ENCODE measurements at places on chromosomes 16 and 17. TPM values are rescaled to one million over a fixed set of nuclear protein-coding genes. Genes with fewer than 3 reads are reported as not detected.

GRCh38 chr17:81967533-81968395 lies 6.8 kb upstream of the NOTUM start:
- H3K4me1 ChIP-seq = peaks cover 23% of the 10 kb centered on the region
- peak; percentile 72 for DNase-seq
- H3K36me3 ChIP-seq = no peaks in the 10 kb centered on the region
- peak overlapping the region; percentile 54 for H3K4me3 ChIP-seq
- no peak overlapping the region for H3K27ac ChIP-seq

DNA sequence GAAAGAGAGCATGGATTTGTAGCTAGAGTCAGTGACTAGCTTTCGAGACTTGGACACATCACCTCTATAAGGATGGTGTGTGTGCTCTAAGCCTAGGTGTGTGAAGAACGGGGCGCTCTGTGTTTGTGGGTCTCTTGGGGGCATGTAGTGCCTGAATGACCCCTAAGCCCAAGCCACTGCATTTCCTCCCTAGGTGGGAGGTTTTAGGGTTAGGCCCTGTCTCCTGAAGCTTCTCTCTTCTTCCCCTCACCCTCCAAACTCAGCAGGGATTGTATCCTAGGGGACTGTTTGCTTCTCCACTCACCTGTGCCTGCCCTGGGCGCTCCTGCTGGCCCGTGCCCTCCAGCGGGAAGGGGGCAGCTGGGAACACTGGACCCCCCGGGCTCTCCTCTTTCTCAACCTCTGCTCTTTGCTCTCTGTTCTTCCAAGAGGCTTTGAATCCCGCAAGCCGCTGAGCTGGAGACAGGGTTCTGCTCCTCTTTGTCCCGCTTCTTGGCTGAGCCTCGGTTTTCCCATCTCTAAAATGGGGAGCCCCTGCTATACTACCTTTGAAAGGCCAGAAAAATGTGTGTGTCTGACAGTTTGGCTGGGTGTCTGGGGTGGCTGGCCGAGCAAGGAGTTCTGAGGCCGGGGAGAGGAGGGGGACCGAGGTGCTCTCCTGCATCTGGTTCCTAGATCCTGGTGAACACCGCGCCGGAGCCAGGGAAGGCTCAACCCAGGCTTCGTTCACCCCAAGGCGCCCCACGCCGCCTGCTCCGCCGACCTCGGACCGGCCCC lies 810 bp downstream of the CYGB start:
- H3K27me3 ChIP-seq = peaks cover 22% of the 10 kb centered on the region
- DNase-seq = no peak
- no peaks in the 10 kb centered on the region for H3K36me3 ChIP-seq
- no peak overlapping the region for H3K27ac ChIP-seq
- H3K4me1 ChIP-seq = no peaks in the 10 kb centered on the region

DNA sequence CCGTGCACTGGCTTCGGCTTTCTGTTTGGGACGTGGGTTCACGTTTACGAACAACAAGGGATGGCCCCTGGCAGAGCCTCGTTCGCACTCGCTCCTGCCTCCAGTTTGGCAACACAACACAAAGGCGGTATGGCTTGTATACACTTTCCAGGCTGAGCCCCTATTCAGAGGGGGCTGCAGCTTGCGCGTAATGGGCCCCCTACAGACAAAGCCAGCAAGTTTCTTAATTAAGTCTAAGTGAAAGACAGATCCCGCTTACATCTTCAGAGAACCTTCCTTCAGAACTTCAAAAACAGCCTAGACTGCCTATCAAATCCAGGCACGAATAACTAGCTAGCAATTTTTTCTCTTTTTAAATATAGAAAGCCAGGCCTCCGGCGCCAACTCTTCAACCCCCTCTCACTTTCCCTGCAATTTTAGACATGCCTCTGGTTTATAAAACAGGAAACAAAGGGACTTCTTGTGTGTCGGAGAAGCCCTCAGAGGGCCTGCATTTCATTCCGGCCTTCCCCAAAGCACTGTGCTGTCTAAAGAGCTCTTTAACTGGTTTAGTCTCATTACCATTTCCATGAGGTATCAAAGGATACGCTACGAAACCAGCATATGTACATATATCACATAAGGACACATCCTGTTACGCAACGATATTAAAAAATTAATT lies 244.9 kb downstream of the STX8 start:
- no peaks in the 10 kb centered on the region for H3K27me3 ChIP-seq
- no peak for DNase-seq
- H3K4me3 ChIP-seq = no peak overlapping the region
- no peak overlapping the region for H3K27ac ChIP-seq
- no peaks in the 10 kb centered on the region for H3K36me3 ChIP-seq

DNA sequence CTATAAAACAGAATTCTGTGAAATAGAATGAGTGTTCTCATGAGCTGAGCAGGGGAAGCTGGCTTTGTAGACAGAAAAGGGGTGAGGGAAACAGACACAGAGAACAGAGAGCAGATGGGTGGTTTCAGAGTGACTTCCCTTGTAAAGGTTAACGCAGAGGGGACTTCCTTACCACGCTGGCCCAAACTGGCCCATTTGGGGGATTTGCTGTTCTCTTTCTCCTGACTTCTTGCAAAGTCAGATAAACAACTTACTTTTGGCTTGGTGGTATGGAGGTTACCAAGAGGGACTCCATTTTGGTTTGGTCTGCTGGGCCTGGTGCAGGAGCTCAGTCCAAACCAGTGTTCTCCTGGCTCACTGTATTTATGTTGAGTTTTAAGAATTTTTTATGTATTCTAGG lies 48.4 kb downstream of the SEC14L1 start:
- no peak for DNase-seq
- peaks cover 9% of the 10 kb centered on the region for H3K36me3 ChIP-seq

DNA sequence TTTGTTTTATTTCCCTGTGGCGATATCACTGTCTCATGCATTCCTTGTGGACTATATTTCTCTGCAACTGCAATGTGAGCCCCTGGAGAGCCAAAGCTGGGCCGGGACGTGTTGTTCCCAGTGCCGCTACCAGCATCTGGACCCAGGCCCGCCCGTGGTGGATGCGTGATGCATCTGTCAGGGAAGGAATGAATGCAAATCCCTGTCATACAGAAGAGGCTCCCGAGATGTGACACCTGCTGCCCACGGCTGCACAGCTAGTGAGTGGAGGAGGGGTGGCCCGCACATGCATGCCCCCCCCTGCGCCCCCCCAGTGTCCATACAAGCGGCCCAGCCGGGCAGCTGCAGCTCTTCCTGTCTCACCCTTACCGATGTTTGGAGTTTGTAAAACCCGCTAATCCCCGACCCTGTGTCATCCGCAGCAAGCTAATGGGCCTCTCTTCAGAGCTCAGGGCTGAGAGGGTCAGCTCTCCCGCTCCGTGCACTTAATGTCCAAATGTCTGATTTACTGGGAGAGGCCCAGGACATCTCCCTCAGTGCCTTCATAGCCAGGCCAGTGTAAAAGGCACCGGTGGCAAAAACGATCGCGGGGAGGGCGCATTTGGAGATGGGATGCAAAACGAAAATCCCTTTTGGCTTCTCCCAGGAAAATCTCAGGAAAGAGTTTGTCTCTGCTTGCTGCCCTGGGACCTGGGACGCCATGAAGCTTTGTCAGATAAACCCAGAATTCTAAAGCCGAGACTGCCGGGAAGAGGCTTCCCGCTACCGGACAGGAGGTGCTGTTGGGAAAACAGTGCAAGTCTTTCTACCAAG lies 91.8 kb downstream of the FOXL1 start:
- DNase-seq = no peak
- no peak overlapping the region for H3K27ac ChIP-seq
- H3K4me1 ChIP-seq = peaks cover under 1% of the 10 kb centered on the region
- no peaks in the 10 kb centered on the region for H3K36me3 ChIP-seq
- H3K4me3 ChIP-seq = no peak overlapping the region

- no peaks in the 10 kb centered on the region for H3K36me3 ChIP-seq
- H3K4me3 ChIP-seq = no peak overlapping the region
- no peaks in the 10 kb centered on the region for H3K27me3 ChIP-seq
- H3K4me1 ChIP-seq = peaks cover 97% of the 10 kb centered on the region
- no peak overlapping the region for H3K27ac ChIP-seq
These were observed 41.7 kb downstream of the ANKRD11 start for GRCh38 chr16:89448656-89449055.

DNA sequence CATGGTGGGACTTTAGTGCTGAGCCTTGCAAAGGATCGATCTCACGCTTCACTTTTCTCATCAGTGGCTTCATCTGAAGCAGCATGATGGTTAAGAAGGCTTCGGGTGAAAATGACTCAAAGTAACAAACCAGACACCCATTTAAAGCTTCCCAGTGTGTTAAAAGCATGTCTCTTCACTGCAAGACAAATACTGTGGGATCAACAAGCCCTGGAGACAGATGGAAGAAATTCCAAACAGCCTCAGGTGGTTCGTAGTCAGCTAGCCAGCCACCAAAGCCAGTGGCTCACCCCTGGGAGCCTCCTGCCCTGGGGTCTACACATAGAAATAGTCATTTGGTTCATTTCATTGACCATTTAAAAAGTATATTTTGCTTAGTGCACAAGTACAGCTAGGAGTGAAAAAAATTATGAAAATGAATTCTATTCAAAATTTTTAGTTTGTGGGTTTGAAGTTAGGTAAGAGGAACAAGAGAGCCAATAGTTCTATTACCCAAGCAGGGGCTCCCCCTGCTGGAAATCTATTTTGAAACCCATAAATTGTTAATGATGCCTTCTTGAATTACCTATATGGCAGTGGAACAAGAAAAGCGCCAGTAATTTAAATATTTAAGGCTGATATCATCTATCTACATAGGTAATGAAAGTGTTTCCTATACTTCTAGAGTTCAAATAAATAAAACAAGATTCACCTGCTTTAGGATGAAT lies 51.6 kb downstream of the PMP22 start:
- no peak overlapping the region for H3K4me3 ChIP-seq
- H3K4me1 ChIP-seq = no peaks in the 10 kb centered on the region
- H3K36me3 ChIP-seq = no peaks in the 10 kb centered on the region
- H3K27ac ChIP-seq = no peak overlapping the region
- H3K27me3 ChIP-seq = no peaks in the 10 kb centered on the region
- no peak for DNase-seq

Gene ZNF19
- 3.1 TPM for total RNA-seq

Gene SDK2
- 0.35 TPM for total RNA-seq

- H3K4me3 ChIP-seq = no peak overlapping the region
- H3K27ac ChIP-seq = no peak overlapping the region
- no peaks in the 10 kb centered on the region for H3K27me3 ChIP-seq
- H3K4me1 ChIP-seq = peaks cover 14% of the 10 kb centered on the region
- DNase-seq = no peak
These were observed 6.8 kb downstream of the CDK10 start for GRCh38 chr16:89693289-89693731.

DNA sequence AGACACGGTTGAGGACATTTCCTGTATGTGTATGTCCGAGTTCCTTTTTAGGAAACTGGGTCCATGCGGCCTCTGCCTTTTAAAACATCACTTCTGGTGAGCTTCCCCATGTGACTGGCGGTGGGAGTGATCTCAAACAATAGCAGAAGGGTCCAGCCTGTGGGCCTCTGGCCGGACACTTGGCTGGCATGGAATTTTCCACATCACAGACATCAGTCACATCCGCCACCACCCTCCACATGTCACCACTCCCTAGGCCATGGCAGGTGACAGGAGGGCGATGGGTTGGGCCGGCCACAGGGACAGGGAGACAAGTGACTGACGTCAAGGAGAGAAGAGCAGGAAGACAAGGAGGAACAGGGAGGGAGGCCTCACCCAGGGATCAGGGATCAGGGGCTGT lies 83.7 kb downstream of the DNAH17 start:
- no peaks in the 10 kb centered on the region for H3K4me1 ChIP-seq
- H3K4me3 ChIP-seq = no peak overlapping the region
- no peak overlapping the region for H3K27ac ChIP-seq
- DNase-seq = no peak
- no peaks in the 10 kb centered on the region for H3K36me3 ChIP-seq

DNA sequence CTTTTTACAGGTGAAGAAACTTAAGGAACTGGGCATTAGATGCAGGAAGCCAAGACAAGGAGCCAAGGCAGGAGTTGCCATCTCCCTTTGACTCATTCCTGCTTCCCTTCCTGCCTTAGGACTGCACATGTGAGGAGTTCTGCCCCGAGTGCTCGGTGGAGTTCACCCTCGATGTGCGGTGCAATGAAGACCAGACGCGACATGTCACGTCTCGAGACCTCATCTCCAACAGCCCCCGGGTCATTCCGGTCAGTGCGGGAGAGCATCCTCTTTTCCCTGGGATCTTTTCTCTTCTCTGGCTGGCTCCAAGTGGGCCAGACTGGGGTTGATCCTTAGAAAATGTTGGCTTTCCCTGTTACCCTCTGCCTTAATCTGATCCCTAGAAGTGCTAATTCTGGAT lies 6.6 kb downstream of the POLR2C start:
- no peak overlapping the region for H3K27ac ChIP-seq
- peaks cover 48% of the 10 kb centered on the region for H3K36me3 ChIP-seq
- peaks cover 8% of the 10 kb centered on the region for H3K4me1 ChIP-seq
- no peak for DNase-seq
- H3K27me3 ChIP-seq = no peaks in the 10 kb centered on the region
- H3K4me3 ChIP-seq = no peak overlapping the region

- H3K27ac ChIP-seq = no peak overlapping the region
- no peak for DNase-seq
- H3K4me1 ChIP-seq = no peaks in the 10 kb centered on the region
- no peak overlapping the region for H3K4me3 ChIP-seq
These were observed 1.2 kb downstream of the TNFRSF17 start for GRCh38 chr16:11966173-11966572.

Gene HOXB5
- total RNA-seq = not detected

GRCh38 chr17:337453-337852 lies 15.2 kb downstream of the RPH3AL start:
- H3K4me1 ChIP-seq = peaks cover 11% of the 10 kb centered on the region
- no peaks in the 10 kb centered on the region for H3K36me3 ChIP-seq
- DNase-seq = no peak
- H3K27me3 ChIP-seq = no peaks in the 10 kb centered on the region
- H3K27ac ChIP-seq = no peak overlapping the region

- no peaks in the 10 kb centered on the region for H3K27me3 ChIP-seq
- H3K4me3 ChIP-seq = no peak overlapping the region
These were observed 99.3 kb downstream of the RAB11FIP4 start for GRCh38 chr17:31490671-31491375.

DNA sequence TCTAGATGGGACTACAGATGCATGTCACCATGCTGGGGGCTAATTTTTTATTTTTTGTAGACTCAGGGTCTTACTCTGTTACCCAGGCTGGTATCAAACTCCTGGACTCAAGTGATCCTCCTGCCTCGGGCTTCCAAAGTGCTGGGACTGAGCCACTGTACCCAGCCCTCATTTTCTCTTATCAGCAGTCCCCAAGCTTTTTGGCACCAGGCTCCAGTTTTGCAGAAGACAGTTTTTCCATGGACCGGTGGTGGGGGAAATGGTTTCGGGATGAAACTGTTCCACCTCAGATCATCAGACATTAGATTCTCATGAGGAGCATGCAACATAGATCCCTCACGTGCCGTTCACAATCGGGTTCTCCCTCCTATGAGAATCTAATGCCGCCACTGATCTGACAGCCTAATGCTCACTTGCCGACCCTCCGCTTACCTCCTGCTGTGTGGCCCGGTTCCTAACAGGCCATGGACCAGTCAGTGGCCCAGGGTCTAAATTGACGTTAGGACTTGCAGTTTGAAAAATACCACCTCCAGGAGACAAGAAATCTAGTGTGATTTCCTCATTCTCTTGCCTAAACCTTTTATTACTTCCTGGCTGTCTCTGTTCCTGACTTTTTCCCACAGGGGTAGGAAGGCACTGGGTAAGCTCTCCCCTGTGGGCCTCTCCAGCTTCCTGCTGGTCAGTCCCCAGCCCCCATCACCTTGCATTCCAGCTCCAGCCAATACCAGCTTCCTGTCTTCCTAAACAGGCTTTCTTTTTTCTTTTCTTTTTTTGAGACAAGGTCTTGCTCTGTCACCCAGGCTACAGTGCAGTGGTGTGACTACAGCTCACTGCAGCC lies 9.3 kb upstream of the CNP start:
- no peak overlapping the region for H3K4me3 ChIP-seq
- DNase-seq = no peak
- no peaks in the 10 kb centered on the region for H3K27me3 ChIP-seq

All from CD8-positive, alpha-beta memory T cell (primary cell).